ENCODE measurements at places on chromosomes 16 and 17.

DNA sequence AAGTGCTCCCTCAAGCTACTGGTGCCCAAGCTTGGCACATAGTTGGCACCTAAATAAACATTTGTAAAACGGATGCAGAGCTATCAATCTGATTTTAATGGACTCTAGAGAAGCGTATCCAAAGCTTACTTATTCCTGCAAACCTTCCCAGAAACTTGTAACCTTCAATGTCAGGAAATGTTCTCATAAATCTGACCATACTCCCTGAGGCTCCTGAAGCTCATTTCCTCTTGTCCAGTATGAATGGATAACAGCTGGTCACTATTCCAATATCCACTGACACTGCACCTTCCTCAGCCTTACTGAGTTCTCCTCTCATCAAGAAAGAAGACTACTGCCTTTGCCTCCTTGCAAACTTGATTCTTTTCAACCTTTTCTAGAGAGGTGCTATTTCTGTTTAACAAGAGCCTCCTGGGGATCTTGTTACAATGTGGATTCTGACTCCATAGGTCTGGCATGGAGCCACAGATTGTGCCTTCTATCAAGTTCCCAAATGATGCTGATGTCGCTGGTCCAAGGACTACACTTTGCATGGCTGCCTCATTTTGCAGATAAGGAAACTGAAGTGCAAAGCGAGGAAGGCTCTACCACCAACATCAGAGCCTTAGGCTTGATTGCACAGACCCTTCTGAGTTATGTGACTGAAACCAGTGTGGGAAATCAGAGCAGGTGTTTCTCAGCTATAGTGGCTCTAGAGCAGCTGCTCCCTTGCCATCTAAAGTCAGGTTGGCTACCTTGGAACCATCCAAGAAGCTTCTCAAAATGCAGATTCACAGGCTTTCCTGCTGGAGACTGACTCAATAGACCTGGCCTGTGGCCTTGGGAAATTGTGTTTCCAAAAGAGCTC lies 377.8 kb downstream of the SOX9 start:
- no peak for DNase-seq

- no peak for DNase-seq
Measured at GRCh38 chr16:79716645-79717332, 116.3 kb upstream of the MAF start.

- DNase-seq = no peak
Measured at GRCh38 chr17:50406578-50406977, 9.3 kb upstream of the LRRC59 start.

DNA sequence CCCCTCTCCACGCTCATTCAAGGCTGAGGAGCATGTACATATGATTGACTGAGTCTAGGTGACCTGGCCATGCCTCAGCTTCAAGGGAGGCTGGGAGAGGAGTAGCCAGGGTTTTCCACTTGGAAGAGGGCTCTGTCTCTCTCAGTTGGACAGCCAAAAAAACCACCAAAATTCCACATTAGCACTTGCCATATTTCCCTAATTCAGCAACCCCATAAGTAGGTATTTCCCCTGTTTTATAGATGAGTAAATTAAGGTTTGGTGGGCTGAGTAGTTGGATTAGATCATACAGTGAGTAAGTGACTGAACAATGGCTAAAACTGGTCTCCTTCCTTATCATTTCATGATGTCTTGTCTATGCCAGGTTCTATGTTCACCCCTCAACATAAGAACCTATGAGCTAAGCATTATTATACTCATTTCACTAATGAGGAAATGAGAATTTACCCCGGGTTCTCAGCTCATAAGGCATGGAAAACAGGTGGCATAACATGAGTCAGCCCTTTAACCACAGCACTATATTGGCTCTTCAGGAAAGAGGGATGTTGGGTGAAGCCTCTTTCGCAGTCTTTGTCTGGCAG lies 68.0 kb upstream of the GAS7 start:
- DNase-seq = no peak

GRCh38 chr17:34750004-34750403 lies 170.6 kb downstream of the TMEM132E start:
- no peak for DNase-seq

DNA sequence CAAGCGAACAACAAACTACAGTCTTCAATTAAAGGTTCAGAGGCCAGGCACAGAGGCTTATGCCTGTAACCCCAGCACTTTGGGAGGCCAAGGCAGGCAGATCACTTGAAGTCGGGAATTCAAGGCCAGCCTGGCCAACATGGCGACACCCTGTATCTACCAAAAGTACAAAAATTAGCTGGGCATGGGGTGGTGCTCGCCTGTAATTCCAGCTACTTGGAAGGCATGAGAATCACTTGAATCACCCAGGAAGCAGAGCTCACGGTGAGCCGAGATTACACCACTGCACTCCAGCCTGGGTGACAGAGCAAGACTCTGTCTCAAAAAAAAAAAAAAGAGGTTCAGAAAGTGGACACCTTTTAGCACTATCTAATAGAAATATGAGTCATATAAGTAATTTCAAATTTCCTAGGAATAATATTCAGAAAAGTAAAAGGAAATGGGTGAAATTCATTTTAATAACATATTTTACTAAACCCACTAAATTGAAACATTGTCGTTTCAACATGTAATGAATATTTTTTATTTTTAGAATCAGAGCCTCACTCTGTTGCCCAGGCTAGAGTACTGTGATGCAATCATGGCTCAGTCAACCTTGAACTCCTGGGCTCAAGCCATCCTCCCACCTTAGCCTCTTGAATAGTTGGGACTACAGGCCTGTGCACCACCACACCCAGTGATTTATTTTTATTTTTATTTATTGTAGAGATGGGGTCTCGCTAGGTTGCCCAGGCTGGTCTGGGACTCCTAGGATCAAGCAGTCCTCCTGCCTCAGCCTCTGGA lies 15.2 kb upstream of the MARCHF10 start:
- DNase-seq = no peak

DNA sequence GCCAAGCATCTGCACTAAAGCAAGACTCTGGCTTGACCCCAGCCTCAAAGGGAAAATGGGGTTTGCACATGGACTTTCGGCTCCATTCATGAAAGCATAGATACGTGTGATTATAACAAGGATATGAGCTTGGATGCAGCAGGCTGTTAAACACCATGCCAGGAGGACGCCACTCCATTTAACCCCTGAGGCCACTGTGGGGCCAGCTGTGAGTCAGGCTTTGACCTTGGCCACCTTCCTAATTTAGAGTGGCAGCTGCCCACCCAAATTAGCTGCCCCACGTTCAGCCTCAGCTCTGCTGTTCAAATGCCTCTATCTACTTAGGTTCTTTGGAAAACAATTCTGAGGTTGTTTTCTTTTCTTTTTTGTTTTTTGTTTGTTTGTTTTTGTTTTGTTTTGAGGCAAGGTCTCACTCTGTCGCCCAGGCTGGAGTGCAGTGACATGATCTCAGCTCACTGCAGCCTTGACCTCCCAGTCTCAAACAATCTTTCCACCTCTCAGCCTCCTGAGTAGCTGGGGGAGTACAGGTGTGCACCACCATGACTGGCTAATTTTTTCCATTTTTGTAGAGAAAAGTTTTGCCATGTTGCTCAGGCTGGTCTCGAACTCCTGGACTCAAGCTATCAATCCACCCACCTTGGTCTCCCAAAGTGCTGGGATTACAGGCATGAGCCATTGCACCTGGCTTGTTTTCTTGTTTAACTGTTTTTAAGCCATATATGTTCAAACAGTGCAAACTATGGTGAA lies 23.2 kb upstream of the KIFC3 start:
- no peak for DNase-seq
